ENCODE measurements at places on chromosomes 13 and 19. TPM values are rescaled to one million over a fixed set of nuclear protein-coding genes. Genes with fewer than 3 reads are reported as not detected.

- DNase-seq: no peak
Observed at GRCh38 chr13:48775285-48775684, 121.6 kb downstream of the CYSLTR2 start.

GRCh38 chr19:44814517-44814916 is 5.6 kb downstream of the BCAM start:
- no peak for DNase-seq

GRCh38 chr19:51978882-51979281 is 7.8 kb downstream of the ZNF350 start:
- no peak for DNase-seq

DNA sequence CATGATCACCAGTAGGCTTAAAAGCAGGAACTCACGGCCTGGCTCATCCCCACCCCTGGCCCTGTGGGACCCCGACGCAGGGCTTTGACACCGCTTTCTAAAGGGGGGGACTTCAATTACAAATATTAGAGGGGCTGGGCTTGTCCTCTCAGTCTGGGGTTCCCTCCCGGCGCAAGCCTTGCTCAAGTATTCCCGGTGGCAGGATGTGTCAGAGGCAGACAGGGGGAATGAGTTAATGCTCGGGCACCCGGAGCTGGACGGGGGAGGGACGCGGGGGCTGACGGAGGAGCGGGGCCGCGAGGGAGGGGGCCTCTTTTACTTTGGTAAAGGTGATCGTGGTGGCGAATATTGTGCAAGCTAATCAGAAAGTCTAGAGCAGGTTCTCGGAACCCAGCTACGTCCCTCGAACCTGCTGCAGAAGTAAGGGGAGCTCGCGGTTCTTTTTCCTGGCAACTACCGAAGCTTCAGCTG is 1.1 kb downstream of the FGF14 start:
- DNase-seq: no peak

- DNase-seq: peak; percentile 22
Observed at GRCh38 chr19:54136086-54136863, 1.3 kb upstream of the CNOT3 start.

Gene PCDH9
- total RNA-seq: 16.2 TPM

DNA sequence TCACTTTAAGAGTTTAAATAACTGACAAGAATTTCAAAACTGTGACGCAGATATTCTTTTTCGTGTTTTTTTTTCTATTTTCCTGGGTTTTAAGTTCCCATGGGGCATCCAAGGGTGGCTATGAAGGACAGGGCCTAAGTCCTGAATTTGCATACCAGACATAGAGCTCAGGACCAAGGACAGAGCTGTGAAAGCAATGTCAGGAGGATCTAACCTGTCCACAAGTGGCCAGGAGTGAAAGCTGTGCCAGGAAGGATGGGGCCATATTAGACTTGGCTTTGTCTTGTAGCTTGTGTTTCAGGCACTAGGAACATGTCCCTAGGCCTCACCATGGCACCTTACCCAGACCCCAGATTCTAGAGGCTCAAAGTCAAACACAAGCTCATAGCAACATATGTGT is 289.4 kb upstream of the MIR17HG start:
- peak; percentile 37 for DNase-seq

- DNase-seq: no peak
Observed at GRCh38 chr13:46172531-46172991, 9.4 kb downstream of the LCP1 start.

Gene ZNF433
- 8.1 TPM for total RNA-seq

Gene ZNF415
- 24.1 TPM for total RNA-seq

GRCh38 chr13:75506018-75506417 is 24.0 kb upstream of the TBC1D4 start:
- DNase-seq: no peak

Gene ZNF329
- 17.0 TPM for total RNA-seq

Gene ZNF723
- total RNA-seq: not detected

Gene NPHS1
- 0.36 TPM for total RNA-seq

GRCh38 chr19:40163541-40164129 is 27.6 kb upstream of the MAP3K10 start:
- DNase-seq: no peak

DNA sequence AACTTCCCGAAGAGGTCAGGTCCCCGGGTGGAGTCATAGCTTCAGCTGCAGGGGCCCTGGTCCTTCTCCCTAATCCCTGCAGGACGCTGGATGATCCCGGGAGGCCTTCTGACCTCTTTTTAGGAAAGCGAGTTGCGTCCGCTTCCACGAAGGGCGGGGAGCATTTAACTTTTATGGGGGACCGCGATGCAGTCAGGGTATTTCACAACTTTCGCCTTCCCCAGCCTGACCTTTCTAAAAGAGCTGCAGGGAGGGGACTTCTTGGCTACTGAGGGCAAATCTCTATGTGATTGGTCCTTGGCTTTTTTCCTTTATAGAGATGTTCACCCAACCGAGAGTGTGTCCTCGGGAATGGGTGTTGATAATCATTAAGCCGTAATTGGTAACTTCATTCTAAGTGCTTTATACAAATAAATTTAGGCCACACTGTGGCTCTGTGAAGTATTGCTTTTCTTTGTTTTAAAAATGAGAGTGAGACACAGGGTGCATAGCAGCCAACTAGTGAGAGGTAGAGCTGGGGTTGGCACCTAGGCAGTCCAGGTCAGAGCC is 778 bp downstream of the ZNF230 start:
- DNase-seq: peak; percentile 23

- DNase-seq: no peak
Observed at GRCh38 chr13:26822146-26822545, 61.6 kb upstream of the GPR12 start.

Gene HSH2D
- 4.0 TPM for total RNA-seq

DNA sequence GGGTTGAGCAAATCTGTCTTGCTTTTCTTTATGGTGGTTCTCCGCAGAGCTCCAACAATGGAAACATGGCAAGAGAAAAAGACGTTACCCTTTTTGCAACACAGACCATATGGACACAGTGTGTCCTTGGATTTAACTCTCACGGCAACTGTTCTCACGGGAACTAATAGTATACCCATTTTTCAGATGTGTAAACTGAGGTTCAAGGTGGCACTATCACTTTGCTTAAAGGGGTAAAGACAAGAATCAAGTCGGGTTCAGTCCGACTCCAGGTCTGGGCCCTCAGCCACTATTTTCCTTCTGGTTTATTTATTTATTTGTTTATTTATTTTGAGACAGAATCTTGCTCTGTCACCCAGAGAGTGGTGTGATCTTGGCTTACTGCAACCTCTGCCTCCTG is 176.0 kb downstream of the CACNA1A start:
- no peak for DNase-seq

Gene ADGRE3
- not detected for total RNA-seq

DNA sequence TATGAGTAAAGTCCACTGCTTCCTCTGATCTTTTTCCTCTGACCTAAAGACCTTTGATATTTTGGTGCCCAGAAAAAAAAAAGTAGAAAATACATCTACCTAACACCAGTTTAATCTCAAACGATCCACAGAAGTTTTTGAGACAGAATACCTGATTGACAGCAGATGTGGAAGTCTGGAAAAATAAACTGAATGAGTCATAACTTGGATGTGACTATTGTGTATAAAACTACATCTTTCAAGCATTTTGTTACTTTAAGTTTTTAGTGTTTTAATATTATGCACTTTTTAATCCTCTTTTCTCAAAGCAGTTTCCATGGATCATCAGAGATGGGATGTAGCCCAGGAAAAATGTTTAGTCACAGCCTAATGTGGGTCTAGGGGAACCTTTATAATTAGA is 216.1 kb downstream of the SLITRK1 start:
- DNase-seq: no peak

Gene RFPL4A
- total RNA-seq: not detected

Gene HPN
- 162 TPM for total RNA-seq

GRCh38 chr13:101398191-101398590 is 18.1 kb downstream of the NALCN start:
- no peak for DNase-seq

- peak; percentile 23 for DNase-seq
Observed at GRCh38 chr13:30908416-30908980, 2.4 kb downstream of the MEDAG start.

GRCh38 chr13:76954538-76954937 is 6.2 kb downstream of the ACOD1 start:
- DNase-seq: no peak

Gene SLC25A41
- total RNA-seq: 0.27 TPM

DNA sequence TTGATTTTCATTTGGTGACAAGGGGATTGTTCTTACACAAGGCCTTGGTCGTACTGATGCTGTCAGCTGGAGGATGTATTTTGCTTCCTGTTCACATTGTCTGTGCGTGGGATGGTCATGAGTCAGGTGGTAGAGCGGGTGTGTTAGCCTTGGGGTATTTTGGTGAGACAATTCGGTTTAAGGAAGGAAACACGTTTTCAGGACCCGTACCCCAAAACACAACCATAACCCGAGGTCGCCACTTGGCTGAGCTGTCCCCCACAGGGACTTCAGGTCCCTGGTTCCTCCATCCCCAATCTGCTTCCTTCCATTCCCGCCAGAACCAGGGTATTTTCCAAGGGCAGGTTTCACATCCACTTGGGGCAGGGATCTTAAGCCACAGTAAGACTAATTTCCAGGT is 15.0 kb downstream of the MYO9B start:
- no peak for DNase-seq

GRCh38 chr19:34713262-34713637 is 20.8 kb upstream of the ZNF181 start:
- no peak for DNase-seq

Gene TTC9B
- not detected for total RNA-seq

DNA sequence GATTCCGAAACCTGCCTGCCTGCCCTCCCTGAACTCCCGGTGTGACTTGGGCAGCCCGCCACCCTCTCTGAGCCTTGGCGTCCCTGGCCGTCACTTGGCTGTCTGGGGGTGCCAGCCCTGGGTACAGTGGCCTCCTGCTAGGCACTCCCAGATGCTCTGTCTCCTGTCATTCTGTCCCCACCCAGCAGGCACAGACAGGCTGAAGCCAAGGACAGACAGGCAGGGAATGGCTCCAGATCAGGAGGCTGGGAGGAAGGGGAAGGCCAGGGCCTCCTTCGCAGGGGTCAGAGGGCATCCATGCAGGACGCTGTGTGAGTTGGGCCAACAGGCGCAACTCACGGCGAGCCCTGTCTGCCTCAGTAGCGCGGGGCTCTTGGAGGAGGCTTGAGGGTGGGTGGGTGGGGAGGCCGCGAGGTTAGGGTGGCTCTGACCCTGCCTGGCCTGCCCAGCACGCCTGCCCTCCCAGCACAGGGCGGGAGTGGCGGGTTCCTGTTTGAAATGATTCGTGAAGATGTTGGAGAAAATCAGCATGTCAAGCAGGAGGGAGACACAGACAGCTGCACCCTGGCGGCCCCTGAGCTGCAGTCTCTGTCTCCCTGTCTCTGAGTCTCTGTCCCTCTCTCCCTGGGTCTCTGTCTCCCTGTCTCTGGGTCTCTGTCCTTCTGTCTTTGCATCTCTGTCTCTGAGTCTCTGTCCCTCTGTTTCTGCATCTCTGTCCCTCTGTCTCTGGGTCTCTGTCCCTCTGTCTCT is 19.7 kb downstream of the KLHL26 start:
- no peak for DNase-seq

DNA sequence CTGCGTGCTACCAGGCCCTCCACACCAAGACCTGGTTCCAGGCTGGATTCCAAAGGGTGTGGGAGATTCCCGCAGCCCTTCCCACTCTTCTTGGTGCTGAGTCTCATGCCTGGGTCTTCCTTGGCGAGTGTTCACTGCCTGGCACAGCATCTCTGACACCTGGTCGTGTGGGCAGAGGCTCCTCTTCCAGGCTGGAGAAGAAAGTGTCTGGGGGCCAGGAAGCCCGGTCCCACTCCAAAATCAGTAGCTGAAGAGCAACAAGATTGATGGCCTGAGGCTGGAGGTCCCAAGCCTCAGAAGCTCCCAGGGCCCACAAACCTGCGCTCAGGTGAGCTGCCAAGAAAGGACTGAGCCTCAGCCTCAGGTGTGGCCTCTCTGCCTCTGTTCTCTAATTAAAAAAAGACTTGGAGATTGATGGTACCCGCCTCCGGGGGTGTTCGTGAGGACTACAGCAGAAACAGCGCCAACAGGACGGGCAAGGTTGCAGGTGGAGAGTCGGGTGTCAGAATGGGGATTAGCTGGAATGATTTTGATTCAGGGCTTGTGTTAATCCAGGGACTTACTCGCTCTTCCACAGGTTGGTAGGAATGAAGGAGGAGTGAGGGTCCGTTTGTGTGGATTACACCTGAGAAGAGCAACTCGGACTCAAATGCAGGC is 217.5 kb downstream of the TEX29 start:
- no peak for DNase-seq

GRCh38 chr13:80101040-80101439 is 239.9 kb downstream of the SPRY2 start:
- DNase-seq: peak; percentile 10

DNA sequence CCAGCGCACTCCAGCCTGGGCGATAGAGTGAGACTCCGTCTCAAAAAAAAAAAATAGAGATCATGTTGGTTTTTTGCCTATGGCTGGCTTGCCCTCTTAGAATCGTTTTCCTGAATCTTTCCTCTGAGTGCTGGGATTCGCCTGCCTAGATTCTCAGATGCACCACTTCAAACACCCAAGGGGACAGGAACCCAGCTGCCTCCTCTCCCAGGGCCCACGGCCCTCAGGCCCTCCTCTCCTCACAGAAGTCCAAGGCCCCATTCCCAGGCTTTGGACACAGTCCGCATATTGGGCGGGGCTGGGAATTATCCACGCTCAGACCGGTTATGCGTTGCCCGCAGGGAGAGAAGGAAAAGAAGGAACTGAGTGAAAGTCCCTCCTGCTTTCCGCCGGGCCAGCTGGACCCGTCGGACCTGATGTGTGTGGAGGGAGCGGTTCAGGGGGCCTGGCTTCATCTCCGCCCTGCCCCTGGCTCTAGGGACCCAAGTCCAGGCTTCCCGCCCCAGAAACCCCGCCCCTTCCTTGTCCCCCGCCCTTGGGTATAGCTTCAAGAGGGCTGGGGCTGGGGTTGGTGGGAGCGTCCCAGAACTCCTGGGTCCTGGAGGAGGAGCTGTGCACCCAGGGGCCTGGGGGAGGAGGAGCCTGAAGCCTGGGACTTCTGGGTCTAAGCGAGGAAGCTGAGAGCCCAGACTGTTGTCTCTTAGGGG is 5.8 kb downstream of the PPFIA3 start:
- peak; percentile 59 for DNase-seq
